ENCODE measurements at places on chromosomes 7 and 10. TPM values are rescaled to one million over a fixed set of nuclear protein-coding genes. Genes with fewer than 3 reads are reported as not detected.

The SCIN gene
- total RNA-seq = 16.6 TPM

GRCh38 chr7:141402277-141402996, 148.8 kb upstream of the AGK start:
- no peak for DNase-seq

GRCh38 chr7:111292026-111292470, 201.1 kb downstream of the LRRN3 start:
- no peak for DNase-seq

GRCh38 chr10:105986912-105987635, 1177.4 kb downstream of the SORCS1 start:
- no peak for DNase-seq

DNA sequence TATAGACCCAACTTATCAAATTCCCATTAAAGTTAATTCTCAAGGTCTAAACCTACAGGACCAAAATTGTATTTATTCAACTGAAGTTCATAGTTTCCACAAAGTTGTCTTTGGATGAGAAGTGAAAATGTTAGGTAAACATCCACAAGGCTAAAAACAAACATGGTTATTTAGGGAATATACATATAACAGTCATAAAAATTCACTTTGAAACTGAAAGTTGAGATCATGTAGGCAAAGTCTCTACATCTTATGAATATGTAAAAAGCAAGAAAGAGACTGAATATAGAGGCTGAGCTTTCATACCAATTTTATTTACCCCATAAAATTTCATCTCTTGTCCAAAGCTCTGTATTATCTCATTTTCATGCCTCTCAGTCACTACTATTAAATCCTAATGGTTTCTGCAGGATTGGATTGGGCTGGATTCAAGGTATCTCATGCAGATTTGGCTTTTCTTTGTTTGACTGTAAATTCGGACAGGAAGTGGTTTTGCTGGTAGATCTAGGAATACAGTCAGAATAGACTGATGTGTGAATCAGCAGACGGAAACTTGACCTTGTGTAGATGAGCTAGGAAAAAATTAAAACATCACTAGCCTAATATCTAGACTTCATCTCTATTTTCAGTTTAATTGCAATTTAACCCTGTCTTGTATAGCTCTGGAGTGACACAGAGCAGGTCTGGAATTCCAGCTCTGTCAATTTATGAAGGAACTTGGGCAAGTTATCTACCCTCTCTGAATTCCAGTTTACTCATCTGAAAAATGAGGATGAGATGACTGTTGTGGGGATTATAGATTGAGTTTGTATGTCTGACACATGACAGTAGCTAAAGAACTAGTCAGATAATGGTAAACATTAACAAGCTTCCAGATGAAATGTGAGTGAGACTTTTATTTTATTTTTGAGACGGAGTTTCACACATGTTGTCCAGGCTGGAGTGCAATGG, 27.3 kb upstream of the SKAP2 start:
- no peak for DNase-seq

DNA sequence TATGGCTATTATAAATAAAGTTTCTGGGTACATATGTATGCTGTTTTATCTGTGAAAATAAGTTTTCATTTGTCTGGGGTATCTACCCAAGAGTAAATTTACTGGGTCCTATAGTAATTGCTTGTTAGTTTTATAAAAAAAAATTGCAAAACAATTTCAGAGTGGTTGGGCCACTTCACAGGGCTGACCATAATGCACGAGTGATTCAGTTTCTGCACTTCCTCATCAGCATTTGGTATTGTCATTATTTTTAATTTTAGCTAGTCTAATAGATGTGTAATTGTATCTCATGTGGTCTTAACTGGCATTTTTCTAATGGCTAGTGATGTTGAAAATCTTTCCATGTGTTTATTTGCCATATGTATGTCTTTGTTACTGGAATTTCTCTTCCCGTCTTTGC, 452.4 kb upstream of the AKR1E2 start:
- no peak for DNase-seq
